Hypothalamus (tissue), 51 donors: ENCODE measurements at places on chromosomes 11 and 22.

- DNase-seq = no peak
Measured at GRCh38 chr11:65646288-65646957, 8.5 kb downstream of the SIPA1 start.

- DNase-seq = no peak
Measured at GRCh38 chr22:49297871-49298721, 529.6 kb downstream of the BRD1 start.

DNA sequence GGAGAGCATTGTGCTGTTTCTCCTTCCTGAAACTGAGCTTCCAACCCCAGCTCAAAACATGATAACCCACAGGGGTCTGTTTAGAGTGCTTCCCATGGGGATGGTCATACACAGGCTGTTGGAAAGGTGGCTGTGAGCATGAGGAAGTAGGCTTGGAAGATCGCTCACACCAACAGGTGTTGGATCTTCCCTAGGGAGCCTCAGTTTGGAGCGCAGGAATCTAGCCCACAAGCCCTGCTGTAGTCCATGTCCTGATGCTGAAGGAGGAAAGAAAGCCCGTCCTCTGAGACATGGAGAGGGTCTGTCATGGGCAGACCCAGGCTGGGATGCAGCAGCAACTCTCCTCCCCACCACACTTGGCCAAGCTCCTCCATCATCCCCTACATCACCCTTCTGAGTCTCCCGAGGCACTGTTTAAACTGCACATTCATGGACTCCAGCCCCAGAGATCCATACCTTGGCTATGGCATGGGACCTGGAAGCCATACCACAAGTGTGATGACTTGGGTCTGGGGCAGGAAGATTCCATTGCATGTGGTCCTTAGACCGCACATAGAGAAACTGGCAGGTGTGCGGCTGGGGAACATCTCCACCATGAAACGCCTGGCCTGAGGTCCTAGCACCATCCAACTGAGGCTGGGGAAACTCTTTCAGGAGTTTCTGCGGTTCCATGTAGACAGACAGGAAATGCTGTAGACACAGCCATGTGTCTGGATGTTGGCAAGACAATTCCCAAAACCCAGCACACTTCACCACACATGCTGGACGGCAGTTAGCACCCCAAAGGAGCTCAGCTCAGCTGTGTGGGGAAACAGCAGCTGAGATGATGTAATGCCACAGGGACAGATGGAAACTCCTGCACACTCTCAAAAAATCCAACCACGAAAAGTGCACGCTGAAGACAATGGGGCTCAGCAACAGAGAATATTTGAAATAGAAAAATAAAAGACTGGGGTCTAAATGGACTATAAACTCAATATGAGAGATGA is 27.6 kb upstream of the TTC12 start:
- no peak for DNase-seq

GRCh38 chr11:117483372-117483771 is 155.7 kb downstream of the CEP164 start:
- no peak for DNase-seq

DNA sequence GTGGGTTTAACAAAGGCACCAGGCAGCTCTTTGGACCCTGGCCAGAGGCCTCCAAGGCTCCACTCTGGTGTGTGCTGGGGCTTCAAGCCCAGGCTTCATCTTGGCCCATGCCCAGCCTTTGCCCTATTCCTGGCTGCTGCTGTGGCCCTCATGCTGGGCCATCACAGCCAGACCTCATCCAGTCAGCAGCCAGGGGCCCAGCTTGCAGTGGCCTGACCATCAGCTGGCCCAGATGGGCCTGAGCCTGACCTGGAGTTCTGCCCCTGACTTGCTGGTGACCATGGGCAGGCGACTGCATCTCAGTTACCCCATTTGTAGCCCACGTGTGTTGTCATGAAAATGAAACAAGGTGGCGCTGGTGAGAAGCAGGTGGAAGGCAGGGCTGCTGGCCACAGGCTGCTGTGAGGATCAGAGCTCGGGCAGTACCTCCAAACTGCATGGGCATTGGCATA is 76.1 kb downstream of the MED15 start:
- DNase-seq = no peak

DNA sequence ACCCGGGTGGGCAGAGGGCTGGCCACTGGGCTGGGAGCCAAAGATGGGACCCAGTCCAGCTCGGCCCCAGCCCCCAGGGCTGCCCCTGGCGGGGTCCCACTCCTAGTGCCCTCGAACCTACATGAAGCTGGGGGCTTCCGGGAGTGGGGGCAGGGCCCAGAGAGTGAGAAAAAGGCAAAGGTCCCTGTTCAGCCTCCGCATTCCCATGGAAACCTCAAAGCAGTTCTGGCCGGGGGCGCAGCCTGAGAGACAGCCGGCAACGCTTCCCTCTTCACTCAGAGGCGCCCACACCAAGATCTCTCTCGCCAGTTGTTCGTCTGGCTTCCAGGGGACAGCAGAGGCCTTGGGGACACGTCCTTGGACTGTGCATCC is 22.4 kb upstream of the ARHGAP8 start:
- no peak for DNase-seq

- DNase-seq = no peak
Measured at GRCh38 chr22:17743661-17744411, 30.4 kb downstream of the BID start.

GRCh38 chr11:87359401-87359800 is 321.7 kb downstream of the TMEM135 start:
- DNase-seq = no peak

DNA sequence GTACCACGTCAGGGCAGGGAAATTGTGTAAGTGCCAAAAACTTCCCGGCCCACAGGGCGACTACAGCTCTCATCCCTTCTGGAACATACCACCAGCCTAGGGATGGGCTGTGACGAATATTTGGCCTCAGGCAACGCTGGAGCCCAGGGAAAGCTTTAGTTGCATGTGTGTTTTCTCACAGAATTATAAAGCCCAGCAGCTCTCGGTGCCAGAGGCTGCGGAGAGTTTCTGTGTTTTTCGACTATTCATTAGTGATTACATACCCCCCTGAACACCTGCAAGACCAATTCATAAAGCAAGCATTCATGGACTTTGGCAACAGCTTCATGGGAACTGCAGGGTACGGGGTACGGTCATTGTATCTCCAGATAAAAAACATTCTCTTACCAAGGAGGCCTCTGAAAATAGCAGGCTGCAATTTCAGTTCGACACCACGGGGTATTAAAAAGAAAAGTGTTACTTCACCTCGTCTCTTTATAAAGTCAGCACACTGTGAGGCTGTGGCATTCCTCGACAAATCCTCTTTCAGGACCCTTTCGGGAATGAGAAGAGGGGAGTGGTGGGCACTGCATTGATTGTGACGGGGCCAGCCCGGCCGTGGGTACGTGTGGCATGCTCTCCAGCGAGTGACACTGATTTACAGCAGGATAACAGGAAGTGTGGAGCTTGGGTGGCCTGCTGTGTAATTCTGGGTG is 243.6 kb upstream of the SORL1-AS1 start:
- peak; percentile 52 for DNase-seq

GRCh38 chr11:28009388-28009787 is 98.6 kb downstream of the KIF18A start:
- no peak for DNase-seq

DNA sequence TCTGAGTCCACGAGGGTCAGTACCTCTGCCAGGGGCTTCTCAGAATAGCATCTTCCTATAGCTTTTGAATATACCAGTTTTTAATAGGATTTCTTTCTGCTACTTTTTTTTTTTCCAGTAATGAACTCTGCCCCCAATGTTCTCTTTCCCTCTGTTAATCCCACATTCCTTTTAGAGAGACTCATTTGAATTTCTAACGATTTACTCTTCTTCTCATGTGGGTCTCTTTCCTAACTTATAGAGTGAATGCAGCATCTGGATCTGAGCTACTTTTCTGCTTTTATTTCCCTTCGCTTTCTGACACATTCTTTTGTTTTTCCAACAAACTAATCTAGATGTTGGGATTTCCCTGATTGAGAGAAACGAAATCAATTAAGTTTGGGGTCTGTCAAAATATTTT is 71.4 kb downstream of the INSC start:
- DNase-seq = no peak

GRCh38 chr22:38114484-38115398 is 4.3 kb upstream of the BAIAP2L2 start:
- DNase-seq = peak; percentile 81

DNA sequence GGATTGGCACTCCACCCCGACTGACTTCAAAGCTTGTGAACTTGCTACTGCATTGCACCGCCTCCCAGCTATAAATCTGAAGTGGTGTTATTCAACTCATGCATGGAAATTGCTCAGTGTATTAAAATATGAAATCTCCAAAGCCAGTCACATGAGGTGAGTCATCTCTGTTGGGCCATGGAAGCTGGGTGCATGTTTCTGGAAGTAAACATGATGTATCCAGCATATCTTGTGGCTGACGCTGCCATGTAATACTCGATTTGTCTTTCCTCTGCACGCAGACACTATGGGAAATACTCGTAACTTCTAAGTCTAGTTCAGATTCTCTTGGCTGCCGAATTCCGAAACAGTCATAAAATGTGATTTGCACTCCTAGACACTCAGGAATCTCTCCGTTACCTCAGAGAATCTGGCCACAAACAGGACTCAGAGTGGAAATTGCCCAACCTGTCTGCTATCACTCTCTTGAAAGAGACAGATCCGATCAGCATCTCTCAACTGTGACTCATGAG is 154.9 kb upstream of the MPPED2 start:
- no peak for DNase-seq

GRCh38 chr22:28943501-28943879 is 60.1 kb downstream of the ZNRF3 start:
- DNase-seq = no peak

DNA sequence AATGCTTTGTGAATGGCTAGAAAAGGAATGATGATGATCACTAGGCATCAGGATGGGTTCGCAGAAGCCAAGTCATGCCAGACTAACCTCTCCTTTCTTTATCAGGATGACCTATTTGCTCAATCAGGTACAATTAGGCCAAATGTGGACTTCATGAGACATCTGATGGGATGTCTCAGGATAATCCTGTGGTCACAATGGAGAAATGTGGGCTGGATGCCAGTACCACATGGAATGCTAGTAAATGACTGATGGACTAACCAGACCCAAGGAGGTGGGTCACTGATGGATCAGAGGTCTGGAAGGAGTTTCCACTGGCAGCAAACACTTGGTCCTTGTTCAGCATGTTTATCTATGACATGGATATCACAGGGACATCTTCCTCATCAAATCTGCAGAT is 94.8 kb upstream of the PHOX2A start:
- no peak for DNase-seq

GRCh38 chr11:29446132-29446531 is 570.7 kb downstream of the KCNA4 start:
- DNase-seq = no peak

DNA sequence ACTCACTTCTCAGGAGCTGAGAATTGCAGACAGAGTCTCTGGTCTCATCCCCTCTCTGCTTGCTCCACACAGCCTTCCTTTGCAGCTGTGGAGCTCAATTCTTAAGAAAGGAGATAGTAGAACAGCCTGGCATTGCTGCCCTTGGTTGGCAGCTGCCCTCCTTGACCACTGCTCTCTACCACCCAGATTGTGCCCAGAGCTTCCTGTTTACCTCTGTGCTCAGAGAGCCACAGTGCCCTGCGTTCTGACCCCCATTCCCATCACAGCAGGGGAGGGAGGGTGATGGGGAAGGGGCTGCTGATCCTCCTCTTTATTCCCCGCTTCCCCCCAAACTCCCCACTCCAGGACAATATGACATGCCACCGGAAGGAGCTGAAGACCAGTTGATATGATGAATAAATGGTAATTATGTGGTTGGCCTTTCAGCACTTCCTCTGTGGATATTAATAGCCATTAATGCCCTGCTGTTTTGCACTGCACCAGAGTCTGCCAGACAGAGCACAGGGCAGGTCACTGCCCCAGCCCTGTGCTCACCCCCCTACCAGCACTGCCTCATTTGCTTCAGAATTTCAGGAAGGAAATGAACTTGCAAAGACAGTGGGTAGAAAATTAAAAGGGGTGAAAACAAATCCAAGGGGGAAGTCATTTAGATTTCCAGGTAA is 426.8 kb upstream of the CADM1 start:
- DNase-seq = no peak

GRCh38 chr11:32105871-32106560 is 15.1 kb downstream of the RCN1 start:
- DNase-seq = no peak

GRCh38 chr11:125343718-125344131 is 152.3 kb downstream of the FEZ1 start:
- DNase-seq = no peak

- no peak for DNase-seq
Measured at GRCh38 chr11:122213171-122213570, 97.2 kb upstream of the BLID start.

GRCh38 chr11:33649944-33650343 is 50.7 kb downstream of the C11orf91 start:
- DNase-seq = no peak

- no peak for DNase-seq
Measured at GRCh38 chr11:116870054-116870453, 32.6 kb upstream of the APOA1 start.

DNA sequence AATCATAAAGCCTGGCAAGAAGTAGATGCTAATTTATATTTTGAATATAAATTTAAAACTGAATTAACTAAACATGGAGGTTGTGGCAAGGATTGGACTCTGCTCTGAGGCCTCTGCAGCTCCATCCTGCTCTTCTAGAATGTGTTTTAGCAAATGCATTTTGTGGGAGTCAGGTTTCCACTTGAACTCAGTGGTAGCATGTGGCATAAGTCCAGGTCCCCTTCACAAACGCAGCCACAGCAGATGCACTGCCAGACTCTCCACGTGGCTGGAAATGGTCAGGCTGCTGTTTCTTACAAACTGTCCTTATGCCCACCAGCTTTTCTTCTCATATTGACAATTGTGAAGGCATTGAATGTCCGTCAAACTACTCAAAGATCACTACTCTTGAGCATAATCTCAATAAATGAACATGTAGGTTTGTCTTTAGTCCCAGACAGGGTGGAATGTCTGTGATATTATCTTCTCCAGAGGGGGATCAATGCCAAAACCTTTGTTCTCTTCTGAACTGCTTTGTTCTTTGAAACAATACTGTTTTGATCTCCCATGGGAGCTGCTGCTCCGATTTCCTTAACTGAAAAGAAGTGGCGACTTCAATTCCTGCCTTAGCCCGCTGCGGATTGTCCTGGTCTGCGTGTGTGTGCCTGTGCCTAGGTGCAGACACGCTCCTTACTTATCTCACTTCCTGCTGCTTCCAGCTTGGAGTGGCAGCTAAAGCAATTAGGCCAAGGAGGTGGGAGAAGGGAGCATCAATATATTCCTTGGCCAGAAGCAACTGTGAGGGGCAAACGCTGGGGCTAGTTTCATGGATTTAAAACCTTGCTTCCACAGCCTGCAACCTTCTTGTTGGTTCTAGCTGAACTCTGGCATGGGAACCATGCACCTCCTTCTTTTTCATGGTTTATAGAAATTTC is 24.2 kb downstream of the EIF4G2 start:
- DNase-seq = no peak

GRCh38 chr22:38220653-38221386 is 19.0 kb downstream of the MAFF start:
- no peak for DNase-seq

DNA sequence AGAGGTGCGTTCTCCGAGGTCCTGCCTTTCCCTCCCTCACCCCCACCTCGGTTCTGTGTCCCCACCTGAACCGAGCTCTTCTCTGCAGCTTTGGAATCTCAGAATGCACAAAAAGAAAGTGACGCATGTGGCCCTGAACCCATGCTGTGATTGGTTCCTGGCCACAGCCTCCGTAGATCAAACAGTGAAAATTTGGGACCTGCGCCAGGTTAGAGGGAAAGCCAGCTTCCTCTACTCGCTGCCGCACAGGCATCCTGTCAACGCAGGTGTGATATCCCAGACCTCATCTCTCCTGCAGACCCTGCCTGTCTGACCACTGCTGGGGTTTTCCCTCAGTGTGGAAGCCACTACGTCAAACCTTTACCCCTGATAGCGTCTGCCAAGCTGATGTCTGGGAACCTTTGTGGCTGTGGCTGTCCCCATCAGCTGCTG is 13.9 kb downstream of the ACP2 start:
- no peak for DNase-seq
